CD8-positive, alpha-beta T cell (primary cell): ENCODE measurements at places on chromosomes 4 and X. TPM values are rescaled to one million over a fixed set of nuclear protein-coding genes. Genes with fewer than 3 reads are reported as not detected.

DNA sequence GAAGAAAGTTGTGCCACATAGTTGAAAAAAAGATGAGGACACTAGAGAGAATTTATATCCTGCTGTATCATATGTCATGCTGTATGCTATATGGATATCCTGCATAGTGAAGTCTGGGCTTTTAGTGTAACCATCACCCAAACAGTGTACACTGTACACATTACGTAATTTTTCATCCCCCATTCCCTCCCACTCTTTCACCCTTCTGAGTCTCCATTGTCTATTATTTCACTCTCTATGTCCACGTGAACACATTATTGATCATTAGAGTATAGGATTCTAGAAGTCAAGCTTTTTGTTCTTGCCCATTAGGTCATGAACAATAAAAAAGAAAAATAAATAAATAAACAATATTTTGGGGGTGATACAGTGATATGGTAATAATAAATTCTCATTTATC, 18.0 kb upstream of the FRYL start:
- DNase-seq, result no peak

GRCh38 chr4:150656891-150657290, 74.9 kb downstream of the MAB21L2 start:
- DNase-seq, result no peak

DNA sequence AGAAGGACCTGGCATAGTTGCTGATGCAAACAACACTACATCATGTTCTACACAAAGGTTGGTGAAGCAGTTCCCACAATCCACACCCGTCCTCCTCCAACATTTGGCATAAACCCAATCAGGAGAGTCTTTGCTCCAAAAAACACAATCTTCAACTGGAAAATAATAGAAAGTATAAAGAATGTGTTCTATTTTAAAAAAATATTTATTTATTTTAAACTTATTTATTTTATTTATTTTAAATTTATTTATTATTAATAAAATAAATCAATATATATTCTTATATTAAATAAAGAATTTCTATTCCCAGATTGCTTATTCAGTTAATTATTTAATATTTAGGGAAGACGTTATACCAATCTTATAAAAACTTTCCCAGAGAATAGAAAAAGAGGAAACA, 1753.7 kb upstream of the AGA start:
- no peak for DNase-seq

Gene JCHAIN
- 0.38 TPM for total RNA-seq

DNA sequence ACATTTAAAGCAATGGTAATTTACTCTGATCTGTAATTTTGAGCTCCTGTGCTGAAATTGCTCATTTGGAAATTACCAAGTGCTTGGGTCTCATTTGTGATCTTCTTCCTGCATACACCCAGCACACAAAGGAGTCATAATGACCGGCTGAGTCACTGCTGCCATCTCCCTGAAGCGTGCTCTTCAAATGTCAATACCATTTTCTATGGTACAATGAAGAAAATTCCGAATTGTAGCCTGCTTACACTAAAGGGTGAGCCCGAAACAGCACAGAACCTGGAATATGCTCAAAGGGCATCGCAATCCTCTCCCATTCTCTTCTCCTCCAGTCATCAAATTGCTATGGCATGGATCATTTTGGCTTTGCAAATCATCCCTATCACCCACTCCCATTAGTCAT, 140.5 kb downstream of the GRIA3 start:
- no peak for DNase-seq
